ENCODE measurements at places on chromosomes 13 and 19.

- DNase-seq: no peak
Observed at GRCh38 chr13:32838945-32839344, 177.3 kb upstream of the KL start.

DNA sequence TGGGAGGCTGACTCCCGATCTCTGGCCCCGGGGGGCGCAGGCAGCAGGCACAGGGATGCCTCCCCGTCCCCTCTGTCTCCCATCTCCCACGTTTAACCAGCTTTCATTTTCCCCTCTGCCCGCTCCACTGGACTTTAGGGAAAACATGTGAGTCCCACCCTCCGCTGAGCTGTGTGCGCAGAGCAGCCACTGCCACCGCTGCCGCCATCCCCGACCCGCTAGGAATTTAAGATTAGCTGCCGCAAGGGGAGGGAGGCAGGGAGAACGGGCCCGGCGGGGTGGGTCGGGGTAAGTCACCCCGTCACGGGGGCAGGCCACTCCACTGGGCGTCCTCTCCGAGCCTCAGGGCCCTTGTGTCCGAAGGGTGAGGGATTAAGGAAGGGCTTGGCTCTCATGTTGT lies 15.5 kb downstream of the KCNN1 start:
- DNase-seq: no peak

GRCh38 chr13:43303033-43303729 lies 279.8 kb downstream of the DNAJC15 start:
- no peak for DNase-seq

GRCh38 chr19:33064458-33064791 lies 263 bp downstream of the RHPN2 start:
- no peak for DNase-seq

DNA sequence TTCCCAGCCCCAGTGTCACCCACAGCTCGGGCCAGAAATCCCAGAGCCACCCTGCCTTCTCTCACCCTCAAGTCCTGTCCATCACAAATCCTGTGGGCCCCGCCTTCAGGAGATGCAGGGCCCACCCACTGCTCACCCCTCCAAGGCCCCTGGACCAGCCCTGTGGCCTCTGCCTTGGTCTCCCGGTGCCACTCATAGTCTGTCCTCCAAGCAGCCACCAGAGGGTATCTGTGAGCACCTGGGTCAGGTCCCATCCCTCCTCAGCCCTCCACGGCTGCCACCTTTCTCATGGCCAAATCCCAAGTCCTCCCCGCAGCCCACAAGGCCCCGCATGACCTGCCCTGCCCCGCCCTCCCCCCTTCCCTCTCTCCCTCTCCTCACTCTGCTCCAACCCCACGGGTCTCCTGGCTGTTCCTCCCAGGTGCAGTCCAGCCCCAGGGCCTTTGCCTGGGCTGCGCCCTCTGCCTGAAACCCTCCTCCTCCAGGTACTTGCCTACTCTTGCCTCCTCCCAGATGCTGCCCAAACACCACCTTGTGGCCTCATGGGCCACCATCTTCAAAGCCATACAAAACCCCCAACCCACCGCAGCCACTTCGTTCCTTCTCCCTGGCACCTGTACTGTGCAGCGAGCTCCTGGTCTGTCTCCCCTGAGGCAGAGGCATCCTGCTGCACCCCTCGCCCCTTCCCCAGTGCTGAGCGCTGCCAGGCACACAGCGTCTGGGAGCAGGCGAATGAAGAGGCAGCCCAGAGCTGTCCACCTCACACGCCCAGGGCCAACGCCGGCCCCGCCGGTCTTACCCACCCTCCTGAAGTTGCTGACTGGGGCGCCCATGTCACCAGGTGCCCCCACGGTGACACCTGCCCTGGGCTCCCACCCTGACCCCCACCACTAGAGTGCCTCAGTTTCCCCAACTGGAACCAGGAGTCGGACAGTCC lies 13.2 kb upstream of the UQCR11 start:
- DNase-seq: no peak

- no peak for DNase-seq
Observed at GRCh38 chr13:73480779-73481559, 422.2 kb downstream of the KLF5 start.

- DNase-seq: no peak
Observed at GRCh38 chr19:53884256-53884655, 2.3 kb downstream of the PRKCG start.

DNA sequence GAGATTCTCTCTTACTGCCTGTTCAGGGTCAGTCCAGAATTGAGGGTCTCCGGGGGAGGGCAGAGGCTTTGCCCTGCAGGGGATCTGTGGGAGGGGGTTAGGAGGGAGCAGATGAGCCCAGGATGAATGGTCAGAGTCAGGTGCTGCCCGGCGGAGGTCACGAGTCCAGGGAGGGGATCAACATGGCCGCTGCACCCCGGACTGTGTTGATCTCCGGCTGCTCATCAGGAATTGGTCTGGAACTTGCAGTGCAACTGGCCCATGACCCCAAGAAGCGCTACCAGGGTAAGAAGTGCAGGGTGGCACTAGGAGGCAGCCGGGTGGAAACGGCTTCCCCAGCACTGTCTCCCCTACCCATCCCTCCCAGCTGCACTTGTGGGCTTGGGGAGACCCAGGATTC lies at the start of gene RDH8:
RDH8 (plus strand) TSS at position 168 of the 400 bp plus-strand sequence; CDS start at position 183, 15 bp downstream.
- DNase-seq: no peak

DNA sequence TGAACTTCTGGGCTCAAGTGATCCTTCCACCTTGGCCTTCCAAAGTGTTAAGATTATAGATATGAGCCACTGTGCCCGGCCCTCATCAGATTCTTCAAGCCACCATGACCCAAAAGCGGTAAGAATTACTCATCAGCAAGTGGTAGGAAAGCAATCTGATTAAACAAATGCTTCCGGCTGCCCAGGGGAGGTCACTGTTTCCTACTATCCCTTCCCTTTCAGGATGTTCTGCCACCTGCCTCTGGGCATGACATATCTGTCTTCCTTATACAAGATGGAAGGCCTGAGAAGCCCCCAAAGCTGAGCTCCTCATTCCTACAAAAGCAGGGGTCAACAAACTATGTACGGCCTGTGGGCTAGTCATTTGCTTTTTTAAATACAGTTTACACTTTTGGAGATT lies 7.0 kb downstream of the ABHD8 start:
- no peak for DNase-seq

DNA sequence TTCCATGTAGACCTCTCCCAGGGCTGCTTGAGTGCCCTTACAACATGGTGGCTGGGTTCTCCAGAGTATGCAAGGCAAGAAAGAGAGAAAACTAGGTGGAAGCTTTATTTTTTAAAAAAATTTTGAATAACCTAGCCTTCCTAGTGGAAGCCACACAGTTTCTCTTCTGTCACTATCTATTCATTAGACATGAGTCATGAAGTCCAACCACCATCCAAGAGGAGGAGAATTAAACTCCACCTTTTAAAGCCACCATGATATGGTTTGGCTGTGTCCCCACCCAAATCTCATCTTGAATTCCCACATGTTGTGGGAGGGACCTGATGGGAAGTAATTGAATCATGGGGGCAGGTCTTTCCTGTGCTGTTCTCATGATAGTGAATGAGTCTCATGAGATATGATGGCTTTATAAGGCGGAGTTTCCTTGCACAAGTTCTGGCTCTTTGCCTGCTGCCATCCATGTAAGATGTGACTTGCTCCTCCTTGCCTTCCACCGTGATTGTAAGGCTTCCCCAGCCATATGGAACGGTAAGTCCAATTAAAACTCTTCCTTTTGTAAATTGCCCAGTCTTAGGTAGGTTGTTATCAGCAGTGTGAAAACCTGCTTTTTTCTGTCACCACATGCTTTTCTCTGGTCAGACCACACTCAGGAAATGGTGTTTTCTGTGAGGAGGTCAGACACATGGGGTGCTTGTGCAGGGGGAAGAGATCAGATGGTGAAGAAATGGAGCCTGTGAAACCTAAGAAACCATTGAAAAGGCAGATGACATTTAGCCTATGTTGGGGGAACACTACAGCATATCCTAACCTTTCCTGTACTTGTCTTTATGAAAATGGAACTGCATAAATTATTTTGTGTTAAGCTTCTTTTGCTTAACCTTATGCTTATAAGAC lies 57.7 kb downstream of the ANKRD10 start:
- DNase-seq: no peak

DNA sequence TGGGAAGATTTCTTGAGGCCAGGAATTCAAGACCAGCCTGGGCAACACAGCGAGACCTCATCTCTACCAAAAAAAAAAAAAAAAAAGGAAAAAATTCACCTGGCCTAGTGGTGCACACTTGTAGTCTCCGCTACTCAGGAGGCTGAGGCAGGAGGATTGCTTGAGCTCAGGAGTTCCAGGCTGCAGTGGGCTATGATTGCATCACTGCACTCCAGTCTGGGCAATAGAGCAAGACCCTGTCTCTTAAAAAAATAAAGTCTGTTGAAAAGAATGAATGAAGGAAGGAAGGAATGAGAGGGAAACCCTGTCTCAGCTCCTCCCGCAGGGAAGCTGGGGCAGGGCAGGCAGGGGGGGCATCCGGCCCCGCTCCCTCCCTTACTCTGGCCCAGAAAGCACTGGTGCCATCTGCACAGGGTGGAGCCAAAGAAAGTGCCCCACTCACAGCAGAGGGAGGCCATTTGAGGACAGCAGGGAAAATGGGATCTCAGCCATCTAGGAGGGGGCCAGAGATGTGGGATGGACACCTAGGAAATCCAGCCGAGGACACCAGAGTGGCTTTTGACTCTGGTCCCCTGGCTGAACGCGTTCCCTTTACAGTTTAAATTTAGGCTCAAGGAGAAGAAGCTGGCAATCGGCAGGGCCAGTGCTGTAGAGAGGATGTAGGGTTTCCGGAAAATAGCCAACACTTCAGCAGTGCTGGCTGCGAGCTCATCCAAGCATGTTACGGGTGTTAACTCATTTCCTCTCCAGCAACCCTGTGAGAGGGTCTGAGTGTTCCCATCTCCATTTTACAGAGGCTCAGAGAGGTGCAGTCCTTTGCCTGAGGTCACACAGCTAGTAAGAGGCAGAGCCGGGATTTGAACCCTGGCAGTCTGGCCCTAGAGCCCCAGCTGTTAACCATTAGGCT lies 3.6 kb upstream of the HPN start:
- no peak for DNase-seq

DNA sequence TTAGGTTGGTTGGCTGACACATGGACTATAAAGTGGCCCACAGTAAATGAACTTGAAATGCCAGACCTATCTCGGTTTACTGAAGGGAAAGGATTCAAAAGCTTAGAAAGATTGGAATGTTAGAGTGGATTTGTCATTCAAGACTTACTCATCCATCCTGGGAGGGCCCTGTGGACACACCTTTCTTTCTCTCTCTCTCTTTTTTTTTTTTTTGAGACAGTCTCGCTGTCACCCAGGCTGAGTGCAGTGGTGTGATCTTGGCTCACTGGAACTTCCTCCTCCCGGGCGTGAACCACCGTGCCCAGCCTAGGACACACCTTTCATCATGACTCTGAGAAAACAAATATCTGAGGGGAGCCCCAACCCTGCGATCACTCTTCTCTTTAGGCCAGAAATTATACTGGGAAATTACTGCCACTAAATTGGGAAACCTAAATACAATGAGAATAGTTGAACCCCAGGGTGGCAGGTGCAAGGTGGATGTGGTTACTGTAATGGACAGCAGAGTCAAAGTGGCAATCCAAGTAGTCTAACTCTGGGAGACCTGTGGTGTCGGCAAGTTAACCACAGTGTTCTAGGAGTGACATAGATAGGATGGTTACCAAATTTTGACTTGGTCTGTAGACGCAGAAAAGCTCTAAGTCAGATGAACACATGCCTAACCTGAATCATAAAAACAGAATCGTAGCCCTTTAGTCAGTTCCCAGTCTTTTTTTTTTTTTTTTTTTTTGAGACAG lies 47.1 kb upstream of the ZMYM5 start:
- DNase-seq: no peak

- no peak for DNase-seq
Observed at GRCh38 chr19:18701250-18701608, 17.7 kb downstream of the CRTC1 start.

DNA sequence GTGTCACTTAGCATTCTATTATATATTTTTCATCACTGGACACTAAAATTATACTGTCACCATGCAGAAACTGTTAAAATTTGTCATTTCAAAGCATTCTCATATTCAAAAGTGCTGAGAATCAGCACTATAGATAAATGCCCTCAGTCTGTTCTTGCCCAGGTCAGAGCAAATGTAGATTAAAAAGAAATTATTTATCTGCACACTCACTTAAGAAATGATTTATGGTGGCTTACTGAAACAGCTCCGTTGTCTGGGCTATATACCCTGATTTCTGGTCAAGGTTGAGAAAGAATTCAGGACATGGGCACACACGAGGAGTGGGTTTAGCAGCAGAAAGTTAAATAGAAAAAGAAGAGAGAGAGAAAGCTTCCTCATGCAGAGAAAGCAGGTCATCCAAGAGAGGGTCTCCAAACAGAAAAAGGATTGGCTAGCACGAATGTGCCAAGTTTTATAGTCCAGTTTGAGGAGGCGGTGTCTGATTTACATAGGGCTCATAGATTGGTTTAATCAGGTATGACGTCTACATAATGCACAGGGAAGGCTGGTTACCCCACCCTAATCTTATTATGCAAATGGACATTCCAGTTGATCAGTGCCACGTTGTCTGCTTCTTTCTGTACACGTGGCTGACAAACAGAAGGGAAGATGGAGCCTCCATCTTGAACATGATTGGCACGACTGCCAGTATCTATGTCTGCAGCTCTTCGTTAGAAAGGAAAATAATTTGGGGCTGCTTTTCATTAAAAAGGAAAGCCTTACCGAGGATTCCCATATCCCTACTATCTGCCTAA lies 47.3 kb upstream of the N4BP2L1 start:
- DNase-seq: no peak

- DNase-seq: no peak
Observed at GRCh38 chr13:34738254-34738992, 203.6 kb upstream of the NBEA start.

GRCh38 chr13:50006426-50007135 lies 8.7 kb upstream of the KCNRG start:
- DNase-seq: no peak

GRCh38 chr13:23752111-23753001 lies 136.8 kb downstream of the MIPEP start:
- no peak for DNase-seq

GRCh38 chr19:40742886-40743285 lies 7.4 kb downstream of the ACTMAP start:
- DNase-seq: no peak

DNA sequence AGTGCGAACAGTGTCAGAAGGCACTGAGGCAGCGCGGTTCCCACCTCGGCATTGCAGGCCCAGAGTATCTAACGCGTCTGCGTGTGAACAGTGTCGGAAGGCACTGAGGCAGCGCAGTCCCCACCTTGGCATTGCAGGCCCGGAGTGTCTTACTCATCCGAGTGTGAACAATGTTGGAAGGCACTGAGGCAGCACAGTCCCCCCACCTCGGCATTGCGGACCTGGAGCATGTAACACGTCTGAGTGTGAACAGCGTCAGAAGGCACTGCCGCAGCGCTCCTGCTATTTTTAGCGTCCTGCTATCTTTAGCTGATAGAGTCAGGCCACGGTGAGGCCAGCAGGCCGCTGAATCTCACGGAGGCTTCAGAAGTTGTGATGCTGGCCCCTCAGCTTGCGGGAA lies 39.6 kb downstream of the ATP11A start:
- no peak for DNase-seq

All from activated CD4-positive, alpha-beta T cell treated with anti-CD3 and anti-CD28 coated beads for 1 hour (primary cell).